ENCODE measurements at places on chromosomes 2 and 18.

- H3K4me1 ChIP-seq: no peaks in the 10 kb centered on the region
- H3K27ac ChIP-seq: no peak overlapping the region
- H3K36me3 ChIP-seq: no peaks in the 10 kb centered on the region
- H3K27me3 ChIP-seq: no peaks in the 10 kb centered on the region
- DNase-seq: no peak
- no peak overlapping the region for H3K4me3 ChIP-seq
These were observed 284.3 kb downstream of the ERBB4 start for GRCh38 chr2:212254339-212254738.

GRCh38 chr2:85770786-85771409, 17.1 kb downstream of the ATOH8 start:
- H3K27ac ChIP-seq: no peak overlapping the region
- no peaks in the 10 kb centered on the region for H3K36me3 ChIP-seq
- DNase-seq: no peak
- peaks cover 7% of the 10 kb centered on the region for H3K4me1 ChIP-seq
- H3K4me3 ChIP-seq: no peak overlapping the region

- H3K27me3 ChIP-seq: no peaks in the 10 kb centered on the region
- H3K4me1 ChIP-seq: peaks cover 23% of the 10 kb centered on the region
- H3K27ac ChIP-seq: no peak overlapping the region
- H3K36me3 ChIP-seq: peaks cover 2% of the 10 kb centered on the region
- no peak for DNase-seq
- H3K4me3 ChIP-seq: no peak overlapping the region
These were observed 25.3 kb downstream of the LCLAT1 start for GRCh38 chr2:30472326-30472725.

GRCh38 chr2:230714136-230714480, 1.5 kb downstream of the CAB39 start:
- peak; percentile 18 for DNase-seq
- H3K27ac ChIP-seq: peak overlapping the region; percentile 96
- peak overlapping the region; percentile 97 for H3K4me3 ChIP-seq
- H3K27me3 ChIP-seq: no peaks in the 10 kb centered on the region
- H3K4me1 ChIP-seq: peaks cover 45% of the 10 kb centered on the region

- no peak overlapping the region for H3K4me3 ChIP-seq
- no peak overlapping the region for H3K27ac ChIP-seq
- peaks cover 7% of the 10 kb centered on the region for H3K27me3 ChIP-seq
These were observed 38.8 kb upstream of the PMAIP1 start for GRCh38 chr18:59861009-59861408.

DNA sequence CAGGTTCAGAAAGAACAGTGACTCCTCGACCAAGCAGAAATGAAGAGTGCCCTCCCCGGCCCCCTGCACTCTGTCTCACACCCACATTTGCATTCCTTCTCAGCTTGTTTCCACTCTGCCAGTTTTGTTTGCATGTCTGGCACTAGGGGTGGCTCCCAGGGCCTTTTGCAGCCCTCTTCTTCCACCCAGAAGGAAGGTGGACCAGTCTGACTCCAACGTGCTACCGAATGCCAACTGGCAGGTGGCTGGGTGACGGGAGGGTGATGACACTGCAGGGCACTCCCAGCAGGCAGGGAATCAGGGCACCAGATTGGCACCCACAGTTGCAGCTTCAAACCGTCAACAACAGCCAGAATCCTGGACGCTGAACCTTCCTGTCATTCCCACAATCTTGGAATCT, 371.1 kb downstream of the TXNL1 start:
- DNase-seq: no peak
- no peaks in the 10 kb centered on the region for H3K36me3 ChIP-seq
- H3K4me1 ChIP-seq: no peaks in the 10 kb centered on the region
- H3K27ac ChIP-seq: no peak overlapping the region

DNA sequence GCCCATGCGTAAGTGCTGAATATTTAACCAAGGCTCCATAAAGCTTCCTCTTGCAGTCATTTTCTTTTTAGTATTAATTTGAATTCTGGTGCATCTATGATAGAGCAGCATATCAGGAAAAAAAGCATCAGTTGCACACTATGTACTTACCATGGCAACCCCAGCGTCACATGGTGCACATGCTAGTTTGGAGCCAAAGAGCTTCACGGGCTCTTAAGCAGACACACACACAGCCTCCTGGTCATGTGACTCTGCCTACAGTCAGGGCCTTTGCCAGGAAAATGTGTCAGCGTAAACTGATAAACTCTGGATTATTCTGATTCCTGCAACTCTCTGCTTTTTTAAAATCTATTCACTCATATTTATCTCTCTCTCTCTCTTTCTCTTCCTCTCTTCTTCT, 30.2 kb downstream of the NYAP2 start:
- H3K4me1 ChIP-seq: no peaks in the 10 kb centered on the region
- H3K4me3 ChIP-seq: no peak overlapping the region
- DNase-seq: no peak
- H3K36me3 ChIP-seq: no peaks in the 10 kb centered on the region

GRCh38 chr2:165328272-165328671, 89.1 kb downstream of the SCN2A start:
- H3K4me3 ChIP-seq: peak overlapping the region; percentile 82
- peaks cover 2% of the 10 kb centered on the region for H3K27me3 ChIP-seq
- H3K27ac ChIP-seq: peak overlapping the region; percentile 63
- peaks cover 10% of the 10 kb centered on the region for H3K4me1 ChIP-seq
- H3K36me3 ChIP-seq: no peaks in the 10 kb centered on the region
- no peak for DNase-seq

DNA sequence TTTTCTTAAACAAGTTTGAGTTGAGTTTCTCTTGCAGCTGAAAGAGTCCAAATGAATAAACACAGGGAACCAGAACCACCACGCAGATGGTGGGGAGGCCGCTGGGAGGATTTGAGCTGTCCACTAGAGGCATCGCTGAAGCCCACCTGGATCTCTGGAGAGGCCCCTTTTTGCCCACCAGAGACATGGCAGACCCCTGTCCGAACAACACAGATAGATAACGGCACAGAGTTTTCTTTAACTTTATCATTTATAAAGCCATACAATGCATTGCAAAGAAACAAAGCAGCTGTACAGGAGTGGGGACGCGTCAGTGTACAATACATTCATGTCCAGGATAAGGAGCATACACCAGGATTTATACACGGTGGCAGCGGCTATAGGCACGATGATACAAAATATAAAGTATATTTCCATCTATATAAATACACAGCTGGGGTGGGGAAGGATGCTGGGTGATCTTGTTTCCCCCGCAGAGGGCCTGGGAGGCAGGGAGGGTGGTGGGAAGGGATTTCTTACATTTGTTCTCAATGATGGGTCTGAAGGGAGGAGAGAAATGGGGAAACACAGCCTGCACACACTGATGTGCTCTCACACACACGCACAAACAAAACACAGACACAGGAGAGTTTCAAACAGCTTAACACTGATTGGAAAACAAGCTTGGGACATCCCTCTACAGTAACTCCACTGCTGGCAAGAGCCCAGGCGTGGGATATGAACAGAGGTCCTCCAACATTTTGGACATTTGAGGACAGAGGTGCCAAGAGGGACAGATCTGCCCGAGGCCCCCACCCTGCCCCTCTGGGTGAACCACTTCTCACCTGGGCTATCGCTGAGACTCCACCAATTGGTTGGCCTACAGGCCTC, 203.0 kb downstream of the TNS1 start:
- H3K36me3 ChIP-seq: no peaks in the 10 kb centered on the region
- peaks cover 6% of the 10 kb centered on the region for H3K4me1 ChIP-seq
- H3K4me3 ChIP-seq: no peak overlapping the region
- no peak overlapping the region for H3K27ac ChIP-seq
- no peak for DNase-seq

DNA sequence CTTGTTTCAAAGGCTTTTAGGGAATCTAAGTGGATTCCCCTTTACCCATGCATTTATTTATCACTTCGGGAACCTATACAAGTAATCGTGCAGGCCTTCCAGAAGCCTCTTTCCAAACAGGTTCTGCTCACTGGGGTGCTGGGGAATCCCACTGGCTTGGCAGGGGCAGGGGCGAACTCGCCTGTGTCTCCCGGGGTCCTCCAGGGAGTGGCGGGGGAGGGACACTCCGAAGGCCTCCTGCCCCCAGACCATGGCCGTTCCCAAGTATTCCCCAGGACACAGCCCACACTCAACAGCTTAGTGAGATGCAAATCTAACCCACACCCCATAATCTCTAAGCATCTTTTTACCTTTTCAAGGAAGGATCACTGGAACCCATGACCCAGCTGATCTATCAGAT, 6.5 kb downstream of the DNMT3A start:
- H3K27me3 ChIP-seq: no peaks in the 10 kb centered on the region
- no peak for DNase-seq
- peak overlapping the region; percentile 85 for H3K27ac ChIP-seq
- peak overlapping the region; percentile 75 for H3K4me3 ChIP-seq
- H3K4me1 ChIP-seq: peaks cover 62% of the 10 kb centered on the region

DNA sequence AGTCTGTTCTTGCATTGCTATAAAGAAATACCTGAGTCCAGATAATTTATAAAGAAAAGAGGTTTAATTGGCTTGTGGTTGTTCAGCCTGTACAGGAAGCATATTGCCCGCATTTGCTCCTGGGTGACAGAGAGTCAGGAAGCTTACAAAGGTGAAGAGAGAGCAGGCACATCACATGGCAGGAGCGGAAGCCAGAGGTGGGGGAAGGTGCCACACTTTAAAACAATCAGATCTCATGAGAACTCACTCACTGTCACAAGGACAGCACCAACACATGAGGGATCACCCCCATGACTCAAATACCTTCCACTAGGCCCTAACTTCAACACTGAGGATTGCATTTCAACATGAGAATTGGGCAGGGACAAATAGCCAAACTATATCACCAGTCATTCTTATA, 124.8 kb upstream of the COL5A2 start:
- peak overlapping the region; percentile 81 for H3K27ac ChIP-seq
- peaks cover 33% of the 10 kb centered on the region for H3K4me1 ChIP-seq
- H3K36me3 ChIP-seq: no peaks in the 10 kb centered on the region
- H3K4me3 ChIP-seq: peak overlapping the region; percentile 25

DNA sequence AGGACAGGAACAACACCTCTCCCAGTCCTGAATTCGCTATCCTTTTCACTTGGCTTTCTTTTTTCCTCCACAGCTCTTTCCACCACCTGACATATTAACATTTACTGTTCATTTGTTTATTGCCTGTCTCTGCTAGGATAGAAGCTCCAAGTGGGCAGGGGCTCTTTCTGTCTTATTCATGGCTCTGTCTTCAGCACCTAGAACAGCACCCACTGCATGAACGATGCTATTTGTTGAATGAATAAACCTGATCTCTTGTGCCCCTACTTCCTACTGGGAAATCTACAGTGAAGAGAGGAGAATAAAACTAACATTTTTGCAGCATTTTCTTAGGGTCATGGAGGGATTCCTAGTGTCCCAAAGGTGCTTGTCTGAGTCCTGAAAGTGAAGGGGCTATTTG, 24.4 kb upstream of the GAREM2 start:
- H3K27ac ChIP-seq: no peak overlapping the region
- no peak overlapping the region for H3K4me3 ChIP-seq
- DNase-seq: no peak
- H3K27me3 ChIP-seq: peaks cover 29% of the 10 kb centered on the region
- peaks cover 6% of the 10 kb centered on the region for H3K36me3 ChIP-seq
- peaks cover 2% of the 10 kb centered on the region for H3K4me1 ChIP-seq

- no peaks in the 10 kb centered on the region for H3K36me3 ChIP-seq
- H3K27ac ChIP-seq: no peak overlapping the region
- H3K4me3 ChIP-seq: no peak overlapping the region
- H3K4me1 ChIP-seq: no peaks in the 10 kb centered on the region
- no peak for DNase-seq
These were observed 246.6 kb upstream of the CDH20 start for GRCh38 chr18:61086657-61087056.

DNA sequence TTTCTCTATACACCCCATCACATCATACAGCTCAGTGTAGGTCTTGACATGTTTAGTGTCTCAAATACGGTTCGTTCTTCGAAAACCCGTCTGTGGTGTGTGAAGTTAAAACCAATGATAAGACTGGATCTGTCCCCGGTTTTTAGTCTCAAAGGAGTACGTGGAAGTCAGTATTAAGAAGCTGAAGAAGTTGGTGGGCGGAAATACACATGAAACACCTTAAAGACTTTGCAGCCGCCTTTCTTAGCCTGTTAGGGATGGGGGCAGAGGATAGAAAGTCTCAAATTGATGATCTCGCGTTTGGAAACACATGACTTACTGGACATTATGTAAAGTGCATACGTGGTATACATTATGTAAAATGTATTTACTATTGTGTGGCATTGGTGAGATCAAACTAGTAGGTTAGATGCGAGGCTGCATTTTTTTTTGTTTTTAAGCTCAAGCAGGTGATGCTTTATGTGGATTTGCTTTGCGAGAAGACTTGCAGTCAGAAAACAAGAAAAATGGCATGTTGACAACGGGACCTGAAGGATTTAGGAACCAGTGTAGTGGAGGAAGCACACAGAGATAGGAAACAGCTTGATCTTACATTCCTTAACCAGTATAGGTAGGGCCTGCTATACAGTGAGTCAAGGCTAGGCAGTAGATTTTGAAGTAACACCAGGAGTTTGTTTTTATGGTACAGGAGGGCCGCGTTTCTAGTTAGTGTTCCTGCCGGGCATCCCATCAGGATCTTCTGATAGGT, 1.2 kb downstream of the CNOT11 start:
- H3K36me3 ChIP-seq: peaks cover 3% of the 10 kb centered on the region
- no peak for DNase-seq
- H3K4me1 ChIP-seq: peaks cover 35% of the 10 kb centered on the region

DNA sequence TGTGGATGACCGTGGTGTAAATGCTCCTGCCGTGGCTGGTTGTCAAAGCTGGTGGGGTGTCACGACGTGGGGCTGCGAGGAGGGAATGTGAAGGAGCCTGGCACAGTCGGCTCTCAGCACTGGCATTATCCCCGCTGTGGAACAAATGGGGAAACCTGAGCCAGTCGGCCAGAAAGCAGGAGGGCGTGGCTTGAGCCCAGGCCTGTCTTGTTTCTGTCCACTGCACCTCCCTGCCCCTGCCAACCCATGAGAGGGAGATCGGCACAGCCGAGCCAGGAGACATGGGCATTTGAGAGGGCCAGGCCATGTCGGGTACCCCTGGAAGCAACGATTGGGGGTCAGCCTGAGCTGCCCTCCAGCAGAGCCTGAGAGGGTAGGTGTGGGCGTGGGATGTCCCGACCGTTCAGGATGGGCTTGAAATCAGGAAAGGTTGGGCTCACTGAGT, 44.5 kb downstream of the PDIA6 start:
- peaks cover 4% of the 10 kb centered on the region for H3K27me3 ChIP-seq
- H3K4me3 ChIP-seq: no peak overlapping the region
- no peak for DNase-seq
- peaks cover under 1% of the 10 kb centered on the region for H3K36me3 ChIP-seq

DNA sequence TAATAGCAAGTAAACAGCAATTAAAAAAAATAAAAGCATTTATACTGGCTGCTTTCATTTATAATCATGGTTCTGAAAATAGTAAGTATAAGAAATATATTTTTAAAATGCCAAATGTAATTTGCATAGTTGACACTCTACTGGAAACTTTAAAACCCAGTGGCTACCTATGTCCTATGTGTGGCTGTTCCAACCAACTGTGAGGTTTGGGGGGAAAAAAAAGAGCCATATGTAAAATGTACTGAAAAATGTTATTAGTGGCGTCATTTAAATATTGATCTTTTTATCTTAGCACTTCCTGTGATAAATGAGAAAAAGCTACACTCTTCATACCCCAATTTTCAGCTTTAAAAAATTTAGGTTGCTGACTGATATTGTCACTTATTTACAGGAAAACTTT, 270.7 kb downstream of the TCF4 start:
- peaks cover 24% of the 10 kb centered on the region for H3K27me3 ChIP-seq
- H3K4me3 ChIP-seq: no peak overlapping the region
- no peak for DNase-seq
- H3K4me1 ChIP-seq: peaks cover 4% of the 10 kb centered on the region
- peaks cover 3% of the 10 kb centered on the region for H3K36me3 ChIP-seq

All from T-helper 17 cell (primary cell).